Progenitor cell of endocrine pancreas (in vitro differentiated cells): ENCODE measurements at places on chromosomes 13 and 19. TPM values are rescaled to one million over a fixed set of nuclear protein-coding genes. Genes with fewer than 3 reads are reported as not detected.
A peak's percentile ranks its signal among the peaks of the same experiment; 100 is the strongest.

Gene NXNL1
- total RNA-seq, result not detected in 2 replicates

Gene BCKDHA
- total RNA-seq, result 15.2 and 16.3 TPM in 2 replicates

Gene NTF4
- 0.91 and 1.5 TPM in 2 replicates for total RNA-seq

Gene CELF5
- 1.6 and 1.7 TPM in 2 replicates for total RNA-seq

Gene STAP2
- 35.6 and 41.0 TPM in 2 replicates for total RNA-seq

Gene MAP2K2
- 149 and 154 TPM in 2 replicates for total RNA-seq

DNA sequence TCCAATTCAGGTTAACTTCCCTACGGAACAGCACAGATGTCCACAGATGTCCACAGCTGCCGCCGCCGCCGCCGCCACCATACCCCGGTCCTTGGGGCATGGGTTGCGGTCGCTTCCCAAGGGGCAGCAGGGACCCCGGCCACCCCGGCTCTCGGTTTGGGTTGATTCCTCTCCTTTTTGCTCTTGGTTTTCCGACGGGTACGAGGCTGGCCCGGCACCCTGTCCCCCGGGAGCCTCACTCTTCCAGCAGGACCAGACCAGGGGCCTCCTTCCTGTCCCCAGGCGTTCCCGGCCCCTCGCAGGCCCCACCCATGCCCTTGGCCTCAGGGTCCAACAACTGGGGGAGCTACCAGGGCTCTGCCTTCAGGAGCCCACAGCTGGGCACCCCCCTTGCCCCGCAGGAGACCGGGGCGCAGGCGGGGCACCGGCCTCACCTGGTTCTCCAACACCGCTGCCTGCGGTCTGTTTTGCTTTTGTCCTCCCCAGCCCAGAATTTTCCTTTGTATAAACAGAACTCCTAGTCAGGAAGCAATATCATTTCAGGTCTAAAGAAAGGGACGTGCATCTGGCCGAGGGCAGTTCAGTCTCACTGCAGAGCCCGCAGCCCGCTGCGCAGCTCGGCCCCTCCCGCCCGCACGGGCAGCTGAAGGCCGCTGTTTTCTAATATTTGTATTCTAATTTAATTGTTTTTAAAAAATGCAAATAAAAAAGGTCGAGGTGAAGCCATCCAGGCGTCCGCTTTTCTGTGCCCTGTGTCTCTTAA is 27.9 kb downstream of the ZBTB7A start:
- no peak overlapping the region for H3K27ac ChIP-seq
- H3K36me3 ChIP-seq, result peaks cover 6% of the 10 kb centered on the region
- H3K27me3 ChIP-seq, result no peaks in the 10 kb centered on the region

- peaks cover 22% of the 10 kb centered on the region for H3K27me3 ChIP-seq
- H3K4me3 ChIP-seq, result no peak overlapping the region
- no peak for DNase-seq
- no peak overlapping the region for H3K27ac ChIP-seq
- no peaks in the 10 kb centered on the region for H3K36me3 ChIP-seq
Measured at GRCh38 chr19:54333586-54334298, 5.2 kb downstream of the LILRA4 start.

DNA sequence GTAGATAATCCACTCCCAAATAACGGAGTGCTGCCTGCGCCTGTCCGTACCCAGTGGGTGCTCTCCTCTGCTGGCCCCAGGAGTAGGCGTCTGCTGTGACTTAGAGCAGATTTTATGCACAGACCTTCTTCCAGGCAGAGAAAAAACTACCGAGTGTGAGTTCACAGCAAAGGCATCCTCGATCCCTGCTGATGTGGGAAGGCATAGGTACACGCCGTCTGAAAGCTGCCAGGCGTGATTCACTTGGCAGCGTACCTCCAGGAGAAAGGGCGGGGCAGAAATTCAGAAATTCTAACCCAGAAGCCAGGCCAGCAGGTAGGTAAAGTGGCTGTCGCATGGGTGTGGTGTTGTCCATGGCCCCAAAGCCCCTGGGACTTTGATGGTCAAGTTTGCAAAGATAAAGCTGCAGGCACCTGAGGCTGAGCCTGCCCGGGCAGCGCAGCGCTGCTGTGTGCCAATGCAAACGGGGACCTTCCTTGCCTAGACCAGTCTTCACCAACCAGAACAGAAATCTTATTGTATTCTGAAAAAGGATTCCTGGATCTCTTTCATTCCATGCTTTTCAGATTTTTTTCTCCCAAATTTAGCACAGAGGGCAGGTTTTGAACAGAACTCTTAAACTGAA is 36.3 kb downstream of the COL4A2 start:
- H3K36me3 ChIP-seq, result no peaks in the 10 kb centered on the region
- H3K27me3 ChIP-seq, result no peaks in the 10 kb centered on the region
- H3K27ac ChIP-seq, result no peak overlapping the region
- no peak overlapping the region for H3K4me3 ChIP-seq
- DNase-seq, result no peak
- peaks cover 9% of the 10 kb centered on the region for H3K4me1 ChIP-seq

- DNase-seq, result no peak
- H3K36me3 ChIP-seq, result peaks cover 1% of the 10 kb centered on the region
- H3K27me3 ChIP-seq, result peaks cover 21% of the 10 kb centered on the region
- peak overlapping the region; percentile 59 for H3K27ac ChIP-seq
Measured at GRCh38 chr19:16899566-16900075, 10.8 kb downstream of the F2RL3 start.

DNA sequence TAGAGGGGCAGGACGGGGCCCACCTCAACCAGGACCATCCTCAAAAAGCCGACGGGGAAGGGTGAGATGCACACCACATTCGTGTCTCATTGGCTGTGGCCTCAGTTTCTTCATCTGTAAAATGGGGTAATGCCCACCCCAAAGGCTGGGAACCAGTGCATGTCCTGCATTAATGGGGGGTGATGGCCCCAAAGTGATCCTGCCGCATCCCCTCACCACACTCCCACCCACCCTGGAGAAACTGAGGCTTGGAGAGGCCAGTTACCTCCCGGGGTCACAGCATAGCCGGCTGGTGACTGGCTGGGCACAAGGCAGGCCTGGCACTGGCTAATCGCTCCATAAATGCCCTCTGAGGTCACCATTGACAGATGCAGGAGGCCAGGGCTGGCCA is 640 bp upstream of the MIDN start:
- peaks cover 4% of the 10 kb centered on the region for H3K36me3 ChIP-seq
- peaks cover 5% of the 10 kb centered on the region for H3K4me1 ChIP-seq
- no peaks in the 10 kb centered on the region for H3K27me3 ChIP-seq
- H3K4me3 ChIP-seq, result no peak overlapping the region
- no peak for DNase-seq

GRCh38 chr13:75385708-75386083 is 96.3 kb downstream of the TBC1D4 start:
- DNase-seq, result no peak
- no peak overlapping the region for H3K4me3 ChIP-seq
- no peaks in the 10 kb centered on the region for H3K36me3 ChIP-seq

- peaks cover 2% of the 10 kb centered on the region for H3K4me1 ChIP-seq
- no peak for DNase-seq
- H3K36me3 ChIP-seq, result no peaks in the 10 kb centered on the region
- no peak overlapping the region for H3K4me3 ChIP-seq
- peak overlapping the region; percentile 62 for H3K27ac ChIP-seq
Measured at GRCh38 chr13:77480066-77480465, 55.4 kb upstream of the SCEL start.

- H3K4me3 ChIP-seq, result no peak overlapping the region
- H3K36me3 ChIP-seq, result no peaks in the 10 kb centered on the region
- DNase-seq, result no peak
- H3K4me1 ChIP-seq, result peaks cover 4% of the 10 kb centered on the region
Measured at GRCh38 chr13:65830411-65831205, 1399.5 kb downstream of the PCDH9 start.

DNA sequence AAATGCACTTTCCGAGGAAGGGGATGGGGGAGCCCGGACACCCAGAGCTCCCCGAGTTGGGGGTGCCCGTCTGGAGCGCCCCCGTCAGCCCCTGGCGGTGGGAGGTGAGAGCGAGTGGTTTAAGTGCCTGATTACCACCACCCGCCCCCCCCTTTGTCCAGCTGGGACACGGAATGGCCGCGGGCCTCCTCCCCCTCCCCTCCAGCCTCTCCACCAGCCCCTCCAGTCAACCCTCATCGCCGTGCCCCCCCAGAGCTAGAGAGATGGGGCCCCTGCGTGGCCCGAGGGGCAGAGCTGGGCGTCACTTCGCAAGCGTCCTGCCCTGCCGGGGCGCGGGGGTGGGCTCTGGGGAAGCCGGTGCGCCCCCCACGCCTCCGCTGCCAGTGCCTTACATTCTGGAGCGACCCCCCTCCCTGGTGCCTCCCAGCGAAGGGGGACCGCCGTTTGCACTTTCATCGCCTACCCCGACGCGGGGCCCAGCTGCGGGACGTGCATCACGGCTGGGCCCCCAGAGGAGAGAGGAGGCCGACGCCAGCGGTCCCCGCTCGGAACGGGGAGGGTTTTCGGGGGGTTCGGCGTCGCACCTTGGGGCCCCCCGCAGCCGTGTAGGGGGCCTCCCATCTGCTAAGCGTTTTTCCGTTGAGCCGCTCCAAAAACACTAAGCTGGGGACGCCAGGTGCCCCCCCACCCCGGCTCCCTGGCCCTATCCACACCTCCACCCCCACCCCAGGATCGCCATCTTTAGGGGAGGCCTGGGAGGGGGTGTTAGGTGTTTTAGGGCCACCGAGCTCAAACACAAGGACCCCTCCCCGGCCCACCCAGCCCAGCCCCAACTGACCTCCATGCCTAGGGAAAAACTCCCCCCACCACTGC is 16.4 kb downstream of the SMIM24 start:
- no peaks in the 10 kb centered on the region for H3K36me3 ChIP-seq
- peaks cover 45% of the 10 kb centered on the region for H3K27me3 ChIP-seq
- no peak for DNase-seq
- H3K4me3 ChIP-seq, result no peak overlapping the region
- H3K4me1 ChIP-seq, result peaks cover 3% of the 10 kb centered on the region

DNA sequence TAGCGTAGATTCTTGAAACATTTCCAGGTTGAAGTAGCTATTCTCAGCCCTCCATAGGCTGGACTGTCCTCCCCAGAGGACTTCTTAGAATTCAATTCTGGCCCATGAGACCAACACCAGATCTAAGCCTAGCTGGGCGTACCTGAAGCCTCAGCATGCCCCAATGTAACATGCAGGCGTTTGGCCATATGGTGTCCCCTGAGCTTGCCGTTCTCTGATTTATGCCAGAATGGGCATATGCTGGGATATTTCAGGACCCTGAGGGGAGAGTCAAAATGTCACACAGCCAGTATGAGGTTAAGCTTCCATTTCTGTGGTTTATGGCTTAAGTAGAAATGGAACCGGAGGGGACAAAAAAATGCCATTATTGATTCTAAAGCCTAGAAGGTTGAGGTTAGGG is 317.7 kb upstream of the OBI1 start:
- H3K36me3 ChIP-seq, result no peaks in the 10 kb centered on the region
- DNase-seq, result no peak
- no peaks in the 10 kb centered on the region for H3K4me1 ChIP-seq
- no peak overlapping the region for H3K27ac ChIP-seq

- H3K36me3 ChIP-seq, result peaks cover 19% of the 10 kb centered on the region
- no peaks in the 10 kb centered on the region for H3K27me3 ChIP-seq
- DNase-seq, result no peak
- no peak overlapping the region for H3K27ac ChIP-seq
- no peak overlapping the region for H3K4me3 ChIP-seq
Measured at GRCh38 chr19:5672708-5673459, 7.4 kb downstream of the MICOS13 start.

- H3K36me3 ChIP-seq, result no peaks in the 10 kb centered on the region
- H3K4me1 ChIP-seq, result peaks cover 13% of the 10 kb centered on the region
- H3K4me3 ChIP-seq, result peak overlapping the region; percentile 76
- H3K27me3 ChIP-seq, result no peaks in the 10 kb centered on the region
Measured at GRCh38 chr19:1239796-1240737, 1.5 kb upstream of the ATP5F1D start.

DNA sequence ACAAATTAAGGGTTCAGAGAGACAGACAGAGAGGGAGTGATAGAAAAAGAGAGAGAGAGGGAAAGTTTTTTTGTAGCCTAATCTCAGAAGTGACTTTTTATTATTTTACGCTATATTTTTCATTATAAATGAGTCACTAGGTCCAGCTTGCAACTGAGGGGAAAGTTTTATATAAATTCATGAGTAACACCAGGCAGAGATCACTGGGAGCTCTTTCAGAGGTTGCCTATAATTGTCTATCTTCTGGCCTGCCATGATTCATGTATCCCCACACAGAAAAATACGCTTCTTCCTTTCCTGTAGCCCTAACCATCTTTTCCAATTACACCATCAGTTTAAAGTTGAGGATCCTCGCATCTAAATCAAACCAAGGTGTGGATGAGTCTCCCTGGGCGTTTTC is 467.9 kb downstream of the SLITRK1 start:
- H3K4me1 ChIP-seq, result no peaks in the 10 kb centered on the region
- H3K27ac ChIP-seq, result no peak overlapping the region
- no peaks in the 10 kb centered on the region for H3K27me3 ChIP-seq
- no peak for DNase-seq
- H3K36me3 ChIP-seq, result no peaks in the 10 kb centered on the region
- no peak overlapping the region for H3K4me3 ChIP-seq

DNA sequence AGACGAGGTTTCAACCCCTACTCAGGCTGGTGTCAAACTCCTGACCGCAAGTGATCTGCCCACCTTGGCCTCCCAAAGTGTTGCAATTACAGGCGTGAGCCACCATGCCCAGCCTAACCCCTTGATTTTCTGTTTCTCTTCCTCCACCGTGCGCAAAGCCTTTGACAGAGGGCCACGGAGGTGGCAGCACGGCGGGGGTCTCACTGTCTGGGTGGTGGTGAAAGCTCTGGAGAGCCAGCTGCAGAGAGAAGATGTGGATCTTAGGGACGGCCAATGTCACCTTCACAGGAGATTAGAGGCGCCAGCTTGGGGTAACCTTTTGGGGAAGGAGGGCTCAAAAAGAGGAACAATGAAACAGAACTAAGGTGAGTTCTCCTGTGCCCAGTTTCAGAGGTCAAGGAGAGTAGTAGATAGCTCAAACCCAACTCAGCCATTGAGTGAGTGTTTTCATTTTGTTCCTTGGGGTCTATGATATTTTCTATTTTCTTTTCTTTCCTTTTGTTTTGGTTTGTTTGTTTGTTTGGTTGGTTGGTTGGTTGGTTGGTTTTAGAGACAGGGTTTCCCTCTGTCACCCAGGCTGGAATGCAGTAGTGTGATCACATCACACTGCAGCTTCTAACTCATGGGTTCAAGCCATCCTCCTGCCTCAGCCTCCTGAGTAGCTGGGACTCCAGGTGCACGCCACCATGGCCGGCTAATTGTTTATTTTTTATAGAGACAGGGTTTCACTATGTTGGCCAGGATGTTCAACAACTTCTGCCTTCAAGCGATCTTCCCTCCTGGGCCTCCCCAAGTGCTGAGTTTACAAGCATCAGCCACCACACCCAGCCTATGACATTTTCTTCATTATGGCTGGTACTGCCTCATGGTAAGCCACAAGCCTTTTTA is 37.7 kb downstream of the GPR42 start:
- H3K4me1 ChIP-seq, result peaks cover 2% of the 10 kb centered on the region
- H3K4me3 ChIP-seq, result no peak overlapping the region
- no peaks in the 10 kb centered on the region for H3K36me3 ChIP-seq
- peaks cover 7% of the 10 kb centered on the region for H3K27me3 ChIP-seq
- DNase-seq, result no peak
- no peak overlapping the region for H3K27ac ChIP-seq
